A549 treated with dexamethasone at 1 μM for 4 hours (cell line): ENCODE measurements at places on chromosomes 12 and 14. TPM values are rescaled to one million over a fixed set of nuclear protein-coding genes. Genes with fewer than 3 reads are reported as not detected.

IQSEC3 gene
- total RNA-seq = 0.01 to 0.11 TPM (median 0.02 TPM) in 5 replicates

LYZ gene
- 0.06 to 0.45 TPM (median 0.07 TPM) in 3 of 5 replicates, not detected in the others for total RNA-seq

ACRBP gene
- 0.13 to 0.23 TPM (median 0.19 TPM) in 5 replicates for total RNA-seq

SOAT2 gene
- total RNA-seq = 0.17 to 0.27 TPM (median 0.26 TPM) in 5 replicates

POU6F1 gene
- total RNA-seq = 0.61 to 2.3 TPM (median 1.5 TPM) in 5 replicates

ATXN3 gene
- total RNA-seq = 22.3 to 37.9 TPM (median 23.6 TPM) in 5 replicates

MANSC4 gene
- total RNA-seq = not detected in 5 replicates

KRT72 gene
- not detected in 5 replicates for total RNA-seq

DPPA3 gene
- 0.12 TPM in 1 of 5 replicates, not detected in the others for total RNA-seq

MAP4K5 gene
- total RNA-seq = 27.3 to 39.1 TPM (median 33.4 TPM) in 5 replicates
